NCI-H2081 (cell line): ENCODE measurements at places on chromosomes 3 and 15.

GRCh38 chr3:126129398-126129891 lies 45.5 kb upstream of the SLC41A3 start:
- DNase-seq, result no peak

- no peak for DNase-seq
Measured at GRCh38 chr3:46245146-46245545, 2.9 kb downstream of the CCR3 start.

DNA sequence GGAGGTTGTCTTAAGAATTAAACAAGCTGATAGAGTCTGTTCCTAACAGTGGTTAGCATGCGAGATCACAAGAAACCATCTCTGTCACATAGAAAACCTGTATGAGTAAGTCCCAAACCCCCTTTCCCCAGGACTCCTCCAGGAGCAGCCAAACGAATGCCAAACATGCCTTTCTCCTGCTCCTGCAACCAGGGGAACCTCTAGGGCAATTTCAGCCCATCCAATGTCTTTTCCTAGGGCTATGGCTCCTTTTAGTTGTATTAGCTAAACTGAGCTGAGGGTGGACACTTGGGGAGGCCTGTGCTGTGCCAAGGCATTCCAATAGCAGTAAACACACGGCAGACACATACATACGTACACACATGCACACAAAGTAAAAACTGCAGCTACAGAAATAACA lies 36.5 kb upstream of the TIMP4 start:
- DNase-seq, result no peak

DNA sequence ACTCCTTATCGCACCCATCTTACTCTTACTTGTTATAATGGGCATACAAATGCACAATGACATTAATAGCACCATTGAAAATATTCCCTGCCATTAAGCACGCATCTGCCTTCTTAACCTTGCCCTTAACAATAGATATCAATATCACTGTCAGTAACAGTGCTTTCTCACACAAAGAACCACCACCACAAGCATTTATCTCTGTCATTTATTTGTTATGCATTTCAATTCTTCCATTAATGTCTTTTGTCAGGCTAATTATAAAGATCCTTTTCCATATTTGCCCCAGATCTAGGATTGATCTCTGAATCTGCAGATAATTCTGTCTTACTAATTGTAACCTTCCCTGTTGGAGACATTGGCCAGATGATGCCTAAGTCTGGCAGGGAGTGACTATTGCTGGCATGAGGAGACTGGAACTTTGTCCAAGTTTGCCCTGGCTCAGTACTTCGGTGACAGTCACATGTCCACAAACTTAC lies 419.6 kb upstream of the TGFBR2 start:
- DNase-seq, result no peak

GRCh38 chr3:175489406-175489805 lies 630.3 kb downstream of the NAALADL2 start:
- no peak for DNase-seq

DNA sequence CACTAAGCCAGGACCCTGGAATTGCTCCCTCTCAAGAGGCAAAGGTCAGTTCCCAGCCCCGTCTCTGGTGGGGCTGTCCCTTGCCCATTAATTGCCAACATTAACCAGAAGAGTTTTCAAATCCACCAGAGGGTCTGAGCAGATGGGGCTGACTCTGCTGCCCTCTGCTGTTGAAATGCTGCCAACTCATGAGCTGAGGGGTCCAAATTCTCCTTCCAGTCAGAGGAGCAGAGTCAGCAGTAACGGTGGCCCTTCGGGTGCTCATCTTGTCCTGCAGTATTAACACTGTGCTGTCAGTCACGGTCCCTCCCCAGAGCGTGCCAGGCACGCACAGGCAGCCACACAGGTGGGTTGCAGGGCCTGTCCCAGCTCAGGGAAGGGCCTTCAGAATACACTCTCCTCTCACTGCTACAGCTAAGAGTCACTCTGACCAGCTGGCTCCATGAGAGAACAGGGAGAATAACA lies 10.7 kb upstream of the SPTBN5 start:
- DNase-seq, result peak; percentile 62

- DNase-seq, result no peak
Measured at GRCh38 chr15:98751767-98752166, 103.4 kb downstream of the IGF1R start.

- DNase-seq, result no peak
Measured at GRCh38 chr3:39113291-39113690, 5.8 kb downstream of the TTC21A start.

GRCh38 chr3:16239780-16240179 lies 25.0 kb downstream of the DPH3 start:
- no peak for DNase-seq

DNA sequence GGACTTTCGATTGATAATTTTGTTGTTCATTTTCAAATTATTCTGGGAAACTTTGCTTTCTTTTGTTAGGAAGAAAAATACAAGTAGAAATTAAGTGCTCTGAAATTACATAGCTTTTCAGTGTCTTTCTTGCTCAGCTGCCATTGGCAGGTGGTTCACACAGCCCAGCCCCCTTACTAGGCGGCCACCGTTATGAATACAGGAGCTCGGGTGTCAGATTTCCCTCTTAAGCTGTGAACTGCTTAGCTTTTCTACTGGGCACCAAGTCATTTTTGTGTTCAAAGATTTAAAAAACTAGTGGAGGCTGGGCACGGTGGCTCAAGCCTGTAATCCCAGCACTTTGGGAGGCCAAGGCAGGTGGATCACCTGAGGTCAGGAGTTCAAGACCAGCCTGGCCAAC lies 55.2 kb downstream of the HMG20A start:
- DNase-seq, result no peak

GRCh38 chr3:140655678-140656077 lies 22.2 kb upstream of the TRIM42 start:
- DNase-seq, result no peak

- no peak for DNase-seq
Measured at GRCh38 chr3:50156549-50157493, 1.7 kb downstream of the SEMA3F start.

GRCh38 chr3:10473581-10474274 lies 31.7 kb downstream of the ATP2B2 start:
- DNase-seq, result no peak

DNA sequence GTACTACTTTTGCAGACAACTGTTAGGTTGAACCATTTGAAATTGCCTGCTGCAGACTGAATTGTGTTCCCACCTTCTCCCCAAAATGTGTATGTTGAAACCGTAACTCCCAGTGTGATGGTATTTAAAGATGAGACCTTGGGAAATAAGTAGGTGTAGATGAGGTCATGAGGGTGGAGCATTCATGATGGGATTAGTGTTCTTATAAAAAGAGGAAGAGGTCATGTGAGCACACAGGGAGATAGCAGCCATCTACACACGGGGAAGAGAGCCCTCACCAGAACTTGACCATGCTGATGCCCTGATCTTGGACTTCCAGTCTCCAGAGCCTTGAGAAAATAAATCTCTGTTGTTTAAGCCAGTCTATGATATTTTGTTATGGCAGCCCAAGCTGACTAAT lies 17.4 kb upstream of the FHIT start:
- DNase-seq, result no peak

GRCh38 chr15:99616773-99617342 lies 51.1 kb downstream of the MEF2A start:
- DNase-seq, result no peak

DNA sequence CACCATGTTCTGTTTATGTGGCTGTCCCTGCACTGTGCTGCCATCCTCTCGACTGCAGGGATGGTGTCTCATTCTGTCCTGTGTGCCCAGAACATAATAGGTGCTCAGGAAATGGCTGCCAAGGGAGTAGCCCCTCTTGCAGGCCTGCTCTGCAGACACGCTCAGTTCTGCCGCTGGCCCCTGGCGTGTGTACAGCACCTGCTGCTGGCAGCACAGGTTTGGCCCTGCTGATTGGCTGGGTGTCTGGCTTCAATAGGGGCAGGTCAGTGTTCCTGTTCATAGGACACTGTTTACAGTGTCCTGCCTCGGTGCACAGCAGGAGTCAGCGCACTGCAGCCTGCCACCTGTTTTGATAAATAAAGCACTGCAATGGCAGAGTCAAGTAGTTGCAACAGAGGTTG lies 146.9 kb downstream of the DNAJB8 start:
- peak; percentile 25 for DNase-seq

- no peak for DNase-seq
Measured at GRCh38 chr3:52779011-52779836, 1.8 kb downstream of the ITIH1 start.

- DNase-seq, result no peak
Measured at GRCh38 chr3:118833075-118833474, 201.6 kb downstream of the IGSF11 start.

GRCh38 chr3:38828681-38829080 lies 12.7 kb upstream of the SCN10A start:
- no peak for DNase-seq

DNA sequence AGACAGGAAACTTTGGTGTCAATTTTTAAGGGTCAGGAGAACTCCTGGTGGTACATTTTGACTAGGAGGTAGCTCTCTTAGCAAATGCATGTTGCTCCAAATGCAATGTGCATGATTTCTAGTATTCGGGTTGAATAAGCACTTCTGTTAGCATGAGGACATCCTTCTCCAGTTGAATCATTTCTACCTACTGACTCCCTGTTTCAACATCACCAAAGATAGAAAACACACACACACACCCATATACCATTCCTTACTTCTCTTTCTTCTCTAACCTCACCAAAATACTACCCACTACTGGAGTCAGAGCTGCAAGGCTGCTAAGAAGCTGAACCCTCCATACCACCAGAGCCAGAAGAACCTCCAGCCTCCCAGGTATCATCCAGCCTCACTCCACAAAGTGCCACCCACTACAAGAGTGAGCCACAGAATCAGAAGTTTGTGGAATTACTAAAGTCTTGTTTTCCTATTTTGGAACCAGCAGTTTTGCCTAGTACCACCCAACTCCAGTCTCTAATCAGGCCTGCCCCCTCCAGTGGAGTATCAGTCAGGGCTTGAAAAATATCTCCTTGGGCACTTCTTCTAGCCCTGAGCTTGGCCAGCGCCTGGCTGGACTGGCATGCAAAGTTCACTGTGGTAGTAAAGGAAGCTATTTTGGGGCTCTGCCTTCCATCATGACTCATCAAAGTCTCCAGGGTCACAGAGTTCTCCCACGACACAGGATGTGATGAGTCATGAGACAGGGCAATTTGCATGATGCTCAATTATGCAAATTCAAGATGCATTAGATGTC lies 110.3 kb downstream of the CYP19A1 start:
- no peak for DNase-seq

DNA sequence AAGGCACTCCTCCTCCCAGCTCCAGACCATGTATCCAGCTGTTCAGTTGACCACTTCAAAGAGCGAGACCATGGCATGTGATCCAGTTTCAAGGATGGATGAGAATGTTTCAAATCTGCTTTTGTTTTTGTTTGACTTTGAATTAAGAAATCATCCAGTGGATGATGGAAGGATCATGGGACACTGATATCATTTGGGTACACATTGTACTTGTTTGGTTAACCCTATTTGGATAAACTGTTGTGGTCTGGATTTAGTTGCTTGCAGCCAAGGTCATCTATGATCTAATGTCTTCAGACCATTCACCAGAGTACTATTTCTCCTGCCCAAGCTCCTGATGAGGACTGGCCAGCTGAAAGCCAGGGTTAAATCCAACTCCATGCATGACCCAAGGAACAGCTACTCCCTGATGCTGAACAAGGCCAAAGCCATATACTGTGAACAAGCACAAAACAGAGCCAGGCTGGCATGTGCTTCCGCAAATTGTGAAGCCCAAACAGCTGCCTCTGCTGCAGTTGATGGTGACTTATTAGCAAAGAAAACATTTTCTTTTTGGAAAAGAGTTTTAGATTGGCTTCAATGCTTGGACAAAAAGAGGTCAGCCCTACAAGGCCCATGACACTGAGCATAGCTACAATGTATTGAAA lies 5.2 kb upstream of the ADAMTS17 start:
- DNase-seq, result no peak

DNA sequence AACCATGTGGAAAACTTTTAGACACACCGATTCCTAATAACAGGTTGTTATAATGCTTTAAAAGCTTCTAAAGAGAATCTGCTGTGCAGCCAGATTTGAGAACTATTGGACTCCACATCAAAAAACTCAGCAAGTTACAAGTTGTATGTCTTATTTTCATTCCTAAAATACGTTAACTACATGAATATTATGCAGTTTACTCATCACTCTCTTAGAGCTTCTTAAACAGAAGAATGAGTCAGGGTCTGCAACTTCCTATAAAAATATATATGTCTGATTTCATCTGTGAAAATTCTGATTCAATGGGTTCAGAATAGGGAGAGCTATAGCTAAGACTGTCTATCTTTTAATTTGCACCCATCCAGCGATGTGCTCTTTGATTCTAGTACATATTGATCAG lies 244.2 kb upstream of the EPHA3 start:
- no peak for DNase-seq

DNA sequence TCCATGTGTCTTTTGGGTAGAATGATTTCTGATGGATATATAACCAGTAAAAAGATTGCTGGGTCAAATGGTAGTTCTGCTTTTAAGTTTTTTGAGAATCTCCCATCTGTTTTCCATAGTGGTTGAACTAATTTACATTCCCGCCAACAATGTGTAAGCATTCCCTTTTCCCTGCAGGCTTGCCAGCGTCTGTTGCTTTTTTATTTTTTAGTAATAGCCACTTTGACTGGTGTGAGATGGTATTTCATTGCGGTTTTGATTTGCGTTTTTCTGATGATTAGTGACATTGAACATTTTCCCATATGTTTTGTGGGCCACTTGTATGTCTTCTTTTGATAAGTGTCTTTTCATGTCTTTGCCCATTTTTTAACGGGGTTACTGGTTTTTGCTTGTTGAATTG lies 36.3 kb upstream of the MB21D2 start:
- no peak for DNase-seq

- DNase-seq, result no peak
Measured at GRCh38 chr3:102031834-102032233, 182.5 kb downstream of the NFKBIZ start.

DNA sequence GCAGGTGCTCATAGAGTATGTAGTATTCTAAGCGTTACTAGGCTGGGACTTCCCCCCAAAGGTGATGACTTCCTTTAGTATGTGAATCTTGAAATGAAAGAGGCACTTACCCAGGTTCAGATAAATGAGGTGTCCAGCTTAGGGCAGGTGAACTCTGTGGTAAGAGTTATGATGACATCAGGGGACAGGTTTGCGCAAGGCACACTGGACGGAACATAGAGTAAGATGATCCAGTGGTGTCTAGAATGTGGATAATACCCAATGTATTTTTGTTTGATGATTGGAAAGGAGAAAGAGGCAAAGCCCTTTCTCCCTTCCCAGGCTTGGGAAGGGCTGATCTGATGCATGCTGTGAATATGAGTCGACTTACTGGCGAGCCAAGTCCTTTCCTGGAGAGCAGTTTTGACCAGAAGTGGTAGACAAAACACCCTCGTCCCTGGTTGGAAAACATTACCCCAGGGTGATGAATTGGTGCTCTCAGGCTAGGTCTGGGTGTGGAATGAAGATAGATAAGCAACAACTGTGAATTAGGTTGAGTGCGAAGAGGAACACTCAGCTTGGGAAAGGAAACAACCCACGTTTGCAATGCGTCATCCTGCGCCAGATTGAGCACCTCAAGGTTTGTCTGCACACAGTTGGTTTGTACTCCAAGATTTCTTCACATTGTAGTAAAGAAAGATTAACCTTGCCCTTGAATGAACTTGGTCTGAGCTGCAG lies 124.2 kb downstream of the GHSR start:
- no peak for DNase-seq

- no peak for DNase-seq
Measured at GRCh38 chr3:150303768-150304167, 104.3 kb upstream of the TSC22D2 start.

- DNase-seq, result no peak
Measured at GRCh38 chr3:143810953-143811265, 37.4 kb downstream of the SLC9A9 start.

- no peak for DNase-seq
Measured at GRCh38 chr3:4195006-4195405, 108.2 kb upstream of the SETMAR start.
